Activated CD4-positive, CD25-positive, alpha-beta regulatory T cell (primary cell): ENCODE measurements at places on chromosomes 7 and 10.

GRCh38 chr7:118531566-118531965 lies 307.1 kb downstream of the ANKRD7 start:
- no peak for DNase-seq

- no peak for DNase-seq
These were observed 92.6 kb downstream of the NRCAM start for GRCh38 chr7:108363659-108364058.

DNA sequence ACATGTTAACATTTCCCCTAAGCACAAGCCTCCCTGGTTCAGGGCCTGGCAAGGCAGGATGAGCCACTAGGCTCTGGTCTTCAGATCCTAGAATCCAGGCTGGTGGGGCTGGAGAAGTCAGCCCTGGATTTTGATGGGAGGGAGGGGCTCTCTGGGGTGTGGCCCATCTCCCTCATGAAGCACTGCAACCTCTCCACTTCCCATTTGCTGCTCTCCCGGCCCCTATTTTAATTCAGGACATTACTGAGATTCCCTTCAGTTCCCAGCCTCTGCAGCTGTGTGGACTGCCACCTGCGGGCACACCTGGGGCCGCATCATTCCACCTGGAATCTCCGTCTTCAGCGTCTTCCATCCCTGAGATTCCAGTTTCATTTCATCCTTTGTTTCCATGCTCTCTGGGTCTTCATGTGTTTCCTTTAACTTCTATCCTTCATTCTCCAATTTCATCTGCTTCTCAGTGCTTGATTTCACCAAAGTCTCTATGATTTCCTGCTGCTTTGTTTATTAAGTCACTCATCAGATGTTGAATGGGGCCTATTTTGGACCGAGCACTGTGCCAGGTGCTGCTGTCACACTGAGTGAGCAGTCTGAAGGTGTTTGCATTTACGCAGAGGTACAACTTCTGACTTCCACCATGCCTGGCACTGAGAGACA lies 253.6 kb downstream of the WDR37 start:
- no peak for DNase-seq

DNA sequence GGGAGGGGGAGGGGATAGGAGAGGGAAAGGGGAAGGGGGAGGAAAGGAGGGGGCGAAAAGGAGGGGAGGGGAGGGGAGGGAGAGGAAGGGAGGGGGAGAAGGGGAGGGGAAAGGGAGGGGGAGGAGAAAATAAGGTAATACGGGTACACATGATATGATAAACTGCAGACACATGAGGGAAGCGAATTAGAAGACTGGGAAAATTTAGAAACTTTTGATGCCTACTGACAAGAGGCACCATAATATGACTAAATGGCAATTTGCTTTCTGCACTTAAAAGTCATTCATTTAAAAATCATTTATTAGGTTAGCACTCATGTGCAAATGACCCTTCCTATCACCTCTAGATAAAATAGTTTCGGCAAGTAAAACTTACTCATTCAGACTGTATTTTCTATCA lies 73.6 kb downstream of the ARHGAP12 start:
- DNase-seq: no peak

GRCh38 chr7:142969183-142969582 lies 7.0 kb upstream of the KEL start:
- DNase-seq: no peak

DNA sequence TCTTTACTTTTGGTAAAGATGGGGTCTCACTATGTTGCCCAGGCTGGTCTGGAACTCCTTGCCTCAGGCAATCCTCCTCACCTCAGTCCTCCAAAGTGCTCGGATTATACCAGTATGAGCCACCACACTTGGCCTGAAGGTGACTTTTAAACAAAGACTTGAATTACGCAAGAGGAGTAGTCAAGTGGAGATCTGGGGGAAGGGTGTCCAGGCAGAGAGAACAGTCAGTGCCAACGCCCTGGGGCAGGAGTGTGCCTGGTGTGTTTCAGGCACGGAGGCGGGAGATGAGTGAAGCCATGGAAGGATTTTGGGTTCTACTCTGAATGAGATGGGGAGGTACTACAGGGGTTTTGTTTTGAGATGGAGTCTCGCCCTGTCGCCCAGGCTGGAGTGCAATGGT lies 82.6 kb upstream of the NPTX2 start:
- DNase-seq: no peak

DNA sequence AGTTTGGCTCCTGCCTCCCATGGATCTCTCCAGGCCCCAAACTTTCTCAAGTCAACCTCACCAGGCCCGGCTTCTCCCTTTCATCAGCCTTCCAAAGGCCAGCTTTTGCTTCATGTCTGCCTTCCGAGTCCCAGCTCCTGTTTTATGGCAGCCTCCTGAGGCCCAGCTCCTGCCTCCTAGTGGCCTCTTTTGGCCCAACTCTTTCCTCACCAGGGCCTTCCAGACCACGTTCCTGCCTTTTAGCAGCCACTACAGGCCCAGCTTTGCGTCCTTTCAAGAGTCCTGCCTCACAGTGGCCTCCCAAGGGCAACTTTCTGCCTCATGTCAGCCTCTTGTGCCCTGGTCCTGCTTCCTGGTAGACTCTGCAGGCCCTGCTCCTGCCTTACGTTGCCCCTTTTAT lies 15.3 kb upstream of the TMEM248 start:
- no peak for DNase-seq
